ENCODE measurements at places on chromosomes 3 and 15. TPM values are rescaled to one million over a fixed set of nuclear protein-coding genes. Genes with fewer than 3 reads are reported as not detected.

DNA sequence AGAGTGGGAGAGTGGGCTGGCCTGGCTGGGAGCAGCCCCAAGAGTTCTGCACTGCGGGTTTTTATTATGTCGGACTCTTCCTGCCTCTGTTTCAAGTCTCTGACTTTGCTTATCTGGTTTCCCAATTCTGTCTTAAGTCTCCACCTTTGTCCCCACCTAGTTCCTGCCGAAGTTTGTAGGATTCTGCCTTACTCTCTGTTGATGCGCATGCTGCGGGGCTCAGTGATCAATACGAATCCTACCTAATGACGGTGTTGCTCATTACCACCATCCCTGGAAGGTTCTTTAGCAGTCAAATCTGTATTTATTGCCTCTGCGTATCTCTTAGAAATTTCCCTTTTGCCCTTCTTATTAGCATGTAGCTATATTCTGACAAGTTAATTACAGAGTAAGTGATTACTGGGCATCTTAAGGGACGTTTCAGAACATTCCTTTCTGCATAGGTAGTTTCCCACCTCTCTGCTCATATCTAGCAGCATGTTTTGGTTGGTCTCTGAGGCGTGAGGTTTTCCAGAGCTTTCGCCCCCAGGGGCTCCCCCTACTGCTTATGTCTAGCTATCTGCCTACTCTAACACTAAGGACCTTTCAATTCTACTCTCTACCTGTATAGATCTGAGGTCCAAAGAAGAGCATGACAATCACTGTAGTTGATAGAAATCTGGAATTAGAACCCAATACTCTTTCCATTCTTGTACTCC lies 236.0 kb upstream of the EIF1B start:
- DNase-seq = no peak

DNA sequence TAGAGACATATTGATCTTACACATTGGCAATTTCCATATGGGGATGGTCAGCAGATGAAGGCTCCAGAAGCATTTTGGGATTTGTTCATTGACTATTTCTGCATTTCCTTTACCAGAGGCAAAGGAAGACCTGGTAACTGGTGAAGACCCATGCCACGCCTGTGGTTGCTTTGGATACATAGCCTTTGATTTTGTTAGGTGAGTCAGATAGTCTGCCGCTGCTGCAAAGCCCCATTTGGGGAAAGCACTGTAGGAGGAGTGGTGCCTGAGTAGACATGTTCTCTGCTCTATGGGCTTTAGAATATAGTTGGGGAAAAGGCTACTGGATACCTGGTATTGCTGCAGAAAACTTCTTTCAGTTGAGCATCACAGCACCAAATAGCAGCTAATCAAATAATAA lies 56.8 kb downstream of the TFG start:
- no peak for DNase-seq

- DNase-seq = no peak
These were observed 18.3 kb upstream of the MYH15 start for GRCh38 chr3:108528459-108529252.

DNA sequence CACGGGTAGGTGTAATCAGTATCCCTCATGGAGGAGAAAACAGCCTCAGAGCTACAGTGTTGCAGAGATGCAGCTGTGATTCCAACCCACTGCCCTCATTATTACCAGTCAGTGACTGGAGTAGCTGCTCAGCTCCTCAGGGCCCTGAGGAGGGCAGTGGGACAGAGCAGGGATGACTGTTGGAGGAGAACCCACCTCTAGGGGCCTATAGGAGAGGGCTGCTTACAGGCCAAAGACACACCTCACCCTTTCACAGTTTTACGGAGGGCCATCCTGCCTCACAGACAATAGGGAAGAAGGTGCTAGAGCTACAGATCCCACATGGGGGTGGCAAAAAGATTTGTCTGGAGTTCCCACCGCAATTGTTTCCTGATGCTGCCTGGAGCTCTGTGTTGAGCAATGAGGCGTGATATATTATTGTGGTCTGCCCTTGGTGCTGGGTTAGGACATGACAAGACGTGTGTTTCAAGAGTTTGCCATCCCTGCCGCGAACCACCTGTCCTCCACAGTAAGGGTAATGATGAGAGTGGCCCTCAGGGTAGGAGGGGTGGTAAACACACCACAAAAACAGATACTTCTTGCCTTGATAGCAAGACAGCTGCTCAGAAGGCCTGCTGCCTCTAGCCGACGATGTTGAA lies 140.5 kb upstream of the TPM1 start:
- DNase-seq = no peak

DNA sequence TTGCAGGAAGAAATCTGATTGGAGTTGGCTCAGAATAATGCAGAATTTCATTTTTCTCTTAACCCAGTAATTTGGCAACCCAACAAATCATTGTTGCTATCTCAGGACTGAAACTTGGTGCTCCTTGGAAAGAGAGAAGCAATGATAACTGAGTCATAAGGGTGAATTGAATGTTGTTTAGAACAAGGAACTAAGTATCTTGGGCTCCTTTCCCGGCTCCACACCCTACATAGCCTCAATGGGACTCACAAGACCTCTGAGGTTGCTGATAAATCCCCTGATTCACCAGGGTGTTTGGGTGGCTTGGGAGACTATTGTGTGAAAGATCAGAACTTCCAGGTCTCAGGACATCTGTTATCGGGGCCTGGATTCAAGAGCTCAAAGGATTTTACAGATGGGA lies 7.8 kb upstream of the RAB8B start:
- DNase-seq = no peak

GRCh38 chr3:130490241-130490640 lies 26.7 kb upstream of the COL6A6 start:
- DNase-seq = no peak

- DNase-seq = no peak
These were observed 85.4 kb upstream of the ARRDC4 start for GRCh38 chr15:97875025-97875512.

DNA sequence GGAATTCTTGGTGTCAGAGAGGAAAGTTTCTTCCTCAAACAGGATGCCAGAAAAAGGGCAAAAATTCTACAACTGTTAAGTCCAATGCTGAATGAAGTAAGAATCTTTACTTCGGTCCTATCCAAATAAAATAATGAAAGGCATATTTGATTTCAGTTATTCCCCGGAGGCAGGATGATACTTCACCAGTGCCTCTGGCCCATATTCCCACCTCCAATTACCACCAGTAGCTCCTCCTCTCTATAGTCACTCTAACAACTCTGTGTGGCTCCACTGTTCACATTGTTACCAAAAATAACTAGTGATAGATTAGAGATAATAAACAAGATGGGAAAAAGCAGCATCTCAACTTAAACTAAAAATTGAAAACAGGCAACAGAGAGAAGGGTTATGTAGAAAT lies 20.7 kb downstream of the MAP1A start:
- no peak for DNase-seq

DNA sequence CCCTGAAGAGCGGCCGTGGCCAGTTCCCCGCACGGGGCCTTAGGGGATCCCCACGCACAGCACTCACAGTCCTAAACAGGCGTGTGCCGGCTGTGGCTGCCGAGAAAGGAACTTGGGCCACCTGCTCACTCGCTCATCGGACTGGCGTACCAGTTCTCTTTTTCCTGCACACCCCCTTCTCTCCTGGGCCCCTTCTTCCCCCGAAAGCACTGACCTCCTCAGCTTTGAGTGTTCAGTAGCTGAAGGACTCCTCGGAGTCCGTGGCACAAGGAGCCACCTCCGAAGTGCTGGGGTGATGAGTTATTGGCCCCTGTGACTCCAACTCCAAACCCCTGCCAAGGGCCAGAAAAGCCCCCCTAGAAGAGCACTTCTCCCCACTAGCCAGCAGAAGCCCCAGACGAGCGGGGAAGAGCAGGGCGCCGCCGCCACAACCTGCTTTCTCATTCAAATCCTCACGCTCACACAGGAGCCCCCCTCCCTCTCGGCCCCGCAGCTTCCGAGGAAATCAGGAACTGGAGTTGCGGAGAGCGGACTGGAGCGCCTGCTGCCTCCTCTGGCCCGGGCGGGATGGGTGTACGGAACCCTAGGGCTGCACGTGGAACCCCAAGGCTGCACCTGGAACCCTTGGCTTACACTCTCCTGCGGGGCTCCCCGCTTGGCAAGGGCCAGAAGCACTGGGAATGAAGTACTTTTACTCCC lies at the start of gene PLCH1:
PLCH1 (minus strand) TSS at position 446 of the 699 bp plus-strand sequence. CDS start 40,847 bp downstream, outside the sequence.
- DNase-seq = no peak

GRCh38 chr3:189513281-189514117 lies 117.7 kb upstream of the TP63 start:
- no peak for DNase-seq

DNA sequence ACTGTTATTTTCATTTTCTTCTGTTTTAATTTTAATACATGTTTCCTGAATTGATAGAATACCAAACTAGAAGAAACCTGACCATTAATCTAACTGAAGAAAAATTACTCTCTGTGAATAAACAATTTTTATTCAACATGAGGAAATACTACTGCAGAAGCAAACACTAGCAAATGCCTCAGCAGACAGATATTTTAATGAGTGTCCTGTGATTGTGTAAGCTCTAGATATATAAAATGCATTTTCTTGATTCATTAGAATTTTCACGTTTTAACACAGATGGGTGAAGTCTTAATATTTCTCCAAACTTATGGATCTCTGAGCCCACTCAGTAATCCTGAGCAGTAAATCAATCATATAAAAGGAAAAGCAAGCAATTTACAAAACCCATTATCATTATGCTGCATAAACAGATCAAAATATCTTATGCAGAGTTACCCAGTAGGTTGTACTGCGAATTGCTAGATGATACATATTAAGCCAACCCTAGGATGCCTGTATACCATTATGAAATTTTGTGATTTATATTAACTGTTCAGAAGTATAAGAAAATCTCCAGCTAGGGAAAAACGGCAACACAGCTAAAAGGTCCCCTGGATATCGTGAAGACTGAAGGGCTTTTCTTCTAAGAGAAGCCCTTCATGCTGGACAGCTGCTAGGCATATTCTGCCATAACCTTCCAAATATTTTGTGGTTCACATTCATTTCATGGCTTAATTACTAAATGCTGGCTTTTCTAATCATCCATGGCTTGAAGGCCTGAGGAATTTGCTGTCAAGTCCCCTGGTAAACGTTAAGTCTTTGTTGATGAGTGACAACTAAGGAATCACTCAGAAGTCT lies 157.7 kb upstream of the TGFBR2 start:
- no peak for DNase-seq

- DNase-seq = no peak
These were observed 1.9 kb downstream of the CBLB start for GRCh38 chr3:105866656-105867653.

- peak; percentile 98 for DNase-seq
These were observed at the start of gene CHAC1 for GRCh38 chr15:40952901-40953712. Gene CHAC1, plus strand, starts transcription at chr15:40953471. Its CDS starts 113 bp downstream, at chr15:40953584.

- no peak for DNase-seq
These were observed 6.7 kb downstream of the CCDC9B start for GRCh38 chr15:40333922-40334492.

DNA sequence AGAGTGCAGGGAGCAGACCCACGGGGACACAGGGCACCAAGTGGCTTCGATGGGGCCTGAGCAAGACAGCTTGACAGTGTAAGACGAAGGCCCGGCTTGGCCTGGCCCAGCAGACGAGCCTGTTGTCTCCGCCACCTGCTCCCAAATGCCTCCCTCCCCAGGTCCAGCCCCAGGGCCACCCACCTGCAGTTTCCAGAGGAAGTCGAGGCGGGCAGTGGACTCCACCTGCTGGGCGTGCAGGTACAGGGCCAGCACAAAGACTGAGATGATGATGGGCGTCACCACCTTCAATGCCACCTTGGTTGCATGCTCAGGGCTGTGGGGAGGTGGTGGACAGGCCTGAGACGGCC lies 94.1 kb downstream of the SEC22A start:
- peak; percentile 57 for DNase-seq

DNA sequence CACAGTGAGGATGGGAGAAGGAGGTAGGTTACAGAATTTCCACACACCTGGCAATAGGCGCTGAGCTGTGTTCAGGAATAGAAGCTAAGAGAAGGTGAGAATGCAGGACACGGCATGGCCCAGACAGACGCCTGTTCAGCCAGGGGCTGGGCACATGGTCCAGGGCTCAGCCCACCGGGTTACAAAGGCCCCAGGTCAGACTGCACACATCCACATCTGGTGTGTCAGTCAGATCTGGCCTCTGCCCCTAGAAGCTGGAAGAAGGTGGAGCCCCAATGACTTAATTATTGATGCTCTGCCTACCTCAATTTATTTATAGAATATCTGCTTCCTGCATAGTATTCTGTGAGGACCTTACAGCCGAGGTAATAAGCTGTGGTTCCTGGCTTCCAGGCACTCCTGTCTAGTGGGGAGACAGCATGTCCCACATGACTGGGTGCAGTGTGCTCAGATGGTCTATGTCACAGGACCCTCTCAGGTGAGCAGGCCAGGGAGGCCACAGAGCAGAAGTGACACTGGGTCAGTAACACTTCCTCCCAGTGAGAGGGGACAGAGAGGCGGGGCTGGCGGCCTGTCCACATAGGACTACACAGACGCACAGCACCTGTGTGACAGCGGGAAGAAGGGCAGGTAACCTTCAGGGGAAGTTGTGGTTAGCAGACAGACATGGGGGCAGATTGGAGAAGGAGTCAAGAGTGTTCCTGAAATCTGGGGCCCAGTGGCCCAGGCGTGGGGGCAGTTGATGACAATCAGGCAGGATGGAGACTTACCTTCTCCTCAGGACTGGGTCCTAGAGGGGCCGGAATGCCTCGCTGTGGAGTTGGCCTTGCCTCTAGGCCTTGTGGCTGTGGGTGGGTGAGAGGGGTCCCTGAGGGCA lies 38.6 kb upstream of the PLXNA1 start:
- DNase-seq = no peak

DNA sequence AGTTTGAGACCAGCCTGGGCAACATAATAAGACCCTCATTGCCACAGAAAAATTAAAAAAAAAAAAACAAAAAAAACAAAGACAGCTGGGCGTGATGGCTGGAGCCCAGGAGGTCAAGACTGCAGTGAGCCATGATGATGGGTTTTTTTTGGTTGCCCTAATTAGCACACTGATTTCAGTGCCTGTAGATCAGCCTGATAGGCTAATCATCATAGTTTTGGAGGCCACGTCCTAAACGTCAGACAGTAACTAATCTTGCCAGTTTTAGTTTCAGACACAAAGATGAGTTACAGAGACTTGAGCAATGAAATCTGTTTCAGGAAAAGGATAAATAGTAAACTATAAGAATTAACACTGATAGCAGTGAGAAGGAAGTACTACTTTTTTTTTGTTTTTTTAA lies 55.4 kb downstream of the LRCH3 start:
- DNase-seq = no peak

IL12A gene
- 0.29 TPM for total RNA-seq

GOLGA8T gene
- total RNA-seq = not detected

CCRL2 gene
- 8.8 TPM for total RNA-seq

CYB561D2 gene
- total RNA-seq = 18.1 TPM

STAC gene
- 1.1 TPM for total RNA-seq

PRKAR2A gene
- total RNA-seq = 72.1 TPM

EOMES gene
- total RNA-seq = 0.42 TPM

CCDC51 gene
- total RNA-seq = 11.6 TPM

CSTA gene
- total RNA-seq = 28.7 TPM

B3GNT5 gene
- total RNA-seq = 35.2 TPM

MAGI1 gene
- 74.8 TPM for total RNA-seq

IREB2 gene
- total RNA-seq = 57.1 TPM

AGBL1 gene
- not detected for total RNA-seq
